Umbilical cord (tissue), 2 donors: ENCODE measurements at places on chromosomes 4 and X. TPM values are rescaled to one million over a fixed set of nuclear protein-coding genes. Genes with fewer than 3 reads are reported as not detected.
A peak's percentile ranks its signal among the peaks of the same experiment; 100 is the strongest.

DNA sequence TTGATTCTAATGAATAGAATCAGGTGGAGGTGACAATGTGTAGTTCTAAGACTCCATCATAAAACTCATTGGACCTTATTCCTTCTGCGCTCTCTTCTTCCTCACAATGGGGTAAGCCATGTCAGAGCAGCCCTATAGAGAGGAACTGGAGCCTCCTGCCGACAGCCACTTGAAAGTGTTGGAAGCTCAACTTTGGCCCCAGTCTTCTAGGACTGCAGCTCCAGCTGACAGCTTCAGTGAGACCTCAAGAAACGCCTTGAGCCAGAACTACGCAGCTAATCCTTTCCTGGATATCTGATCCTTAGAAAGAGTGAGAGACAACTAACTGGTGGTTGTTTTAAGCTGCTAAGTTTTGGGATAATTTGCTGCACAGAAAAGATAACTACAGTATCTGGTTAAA, 22.1 kb upstream of the ADH7 start:
- DNase-seq = no peak

The INTU gene
- 36.6 TPM for total RNA-seq

GRCh38 chr4:1030559-1030958, 19.1 kb downstream of the FGFRL1 start:
- no peak for DNase-seq

The GPC4 gene
- total RNA-seq = 17.1 TPM

The STBD1 gene
- total RNA-seq = 29.1 TPM

The SPANXN3 gene
- not detected for total RNA-seq

GRCh38 chr4:25838526-25838925, 24.3 kb downstream of the SEL1L3 start:
- no peak for DNase-seq

- DNase-seq = no peak
Observed at GRCh38 chrX:148380650-148381561, 119.5 kb upstream of the AFF2 start.

The MMRN1 gene
- 17.8 TPM for total RNA-seq

The SPANXD gene
- total RNA-seq = not detected

GRCh38 chr4:107989162-107989536, 540 bp upstream of the HADH start:
- no peak for DNase-seq

DNA sequence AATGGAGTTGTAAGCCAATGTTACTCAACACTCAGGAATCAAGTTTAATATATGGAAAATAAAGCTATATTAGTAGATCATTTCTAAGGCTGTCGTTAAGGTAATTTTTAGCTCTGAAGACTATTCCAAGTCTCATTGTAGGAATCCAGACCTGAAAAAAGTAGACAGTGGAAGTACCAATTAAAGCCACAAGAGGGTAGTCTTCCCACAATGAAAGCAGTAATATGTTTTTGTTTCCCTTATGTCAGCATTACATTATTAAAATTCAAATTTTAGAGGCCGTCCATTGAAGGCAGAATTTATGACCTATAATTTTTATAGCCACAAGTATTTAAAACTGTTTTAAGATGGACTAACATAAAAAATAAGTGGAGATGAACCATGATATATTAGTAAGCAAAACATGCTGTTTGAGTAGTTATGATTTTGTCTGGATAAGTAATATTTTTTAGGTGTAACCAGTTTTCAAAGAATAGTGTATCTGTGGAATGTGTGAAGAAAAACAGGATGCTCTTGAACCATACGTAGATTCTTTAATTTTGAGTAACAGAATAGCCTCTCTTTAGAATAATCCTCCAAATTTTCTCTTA, 372.6 kb upstream of the TECRL start:
- DNase-seq = peak; percentile 34

DNA sequence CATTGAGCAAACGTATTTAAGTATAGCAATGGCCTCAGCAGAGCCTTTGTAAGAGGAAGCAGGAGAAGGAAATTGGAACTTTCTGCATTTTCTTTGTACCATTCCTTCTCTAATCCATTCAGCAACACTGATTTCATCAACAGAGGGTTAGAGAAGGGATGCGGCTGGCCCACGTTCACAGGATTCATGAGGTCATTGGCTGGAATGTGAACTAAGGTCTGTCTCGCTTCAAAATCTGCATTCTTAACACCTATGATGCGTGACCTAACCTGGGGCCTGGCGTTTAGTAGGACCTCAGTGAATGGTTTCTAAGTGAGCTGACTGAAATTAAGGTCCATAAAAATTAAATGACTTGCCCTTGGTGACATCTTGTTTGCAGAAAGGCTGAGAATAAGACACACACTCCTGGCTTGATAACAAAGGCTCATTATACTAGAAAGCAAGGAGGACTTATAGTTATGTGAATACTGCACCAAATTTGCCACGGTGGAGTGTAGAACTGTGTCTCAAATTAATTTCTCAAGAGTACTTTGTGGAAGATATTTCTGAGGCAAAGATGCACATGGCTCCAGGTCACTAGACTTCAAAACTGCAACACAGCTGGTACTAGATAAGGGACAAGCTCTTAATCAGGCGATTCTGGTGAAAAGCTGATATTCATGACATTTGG, 25.4 kb downstream of the FGFBP1 start:
- peak; percentile 28 for DNase-seq

The HUWE1 gene
- 83.1 TPM for total RNA-seq

GRCh38 chrX:39855748-39856129, 242.0 kb downstream of the BCOR start:
- no peak for DNase-seq

The POLN gene
- total RNA-seq = 8.4 TPM

The WDR1 gene
- total RNA-seq = 281 TPM

DNA sequence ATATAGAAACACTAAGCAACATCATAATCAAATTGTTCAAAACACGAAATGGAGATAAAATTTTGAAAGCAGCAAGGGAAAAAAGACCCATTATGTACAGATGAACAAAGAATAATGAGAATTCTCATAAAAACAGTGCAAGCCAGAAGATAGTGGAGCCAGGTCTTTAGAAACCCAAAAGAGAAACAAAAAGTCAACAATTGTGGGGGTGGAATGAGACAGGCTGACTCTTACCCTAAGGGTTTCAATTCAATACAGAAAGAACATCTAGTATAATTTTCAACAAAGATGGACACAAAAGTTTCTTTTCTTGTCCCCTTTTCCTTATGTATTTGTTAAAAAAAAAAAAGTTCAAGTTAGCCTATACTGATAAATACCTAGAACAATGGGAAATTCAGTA, 34.0 kb upstream of the MAGEB2 start:
- no peak for DNase-seq
